ENCODE measurements at places on chromosomes 12 and 14.

DNA sequence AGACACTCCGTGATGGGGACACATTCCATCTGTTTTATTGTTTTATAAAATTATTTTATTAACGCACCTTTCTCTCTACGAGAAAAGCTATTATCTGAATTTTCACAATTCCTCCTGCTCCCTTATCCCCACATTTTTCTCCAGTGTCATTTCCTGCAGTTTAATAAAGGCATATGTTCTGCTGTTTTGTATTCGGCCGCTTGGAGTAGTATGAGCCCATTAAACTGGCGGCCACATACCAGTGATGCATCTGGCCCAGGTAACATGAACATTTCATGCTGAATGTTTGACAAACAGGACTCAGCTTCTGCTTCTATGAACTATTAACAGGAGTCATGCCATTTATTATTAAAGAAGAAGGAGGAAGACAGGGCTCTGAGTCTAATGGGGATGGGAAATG is 511.0 kb downstream of the TMEM121 start:
- DNase-seq = no peak

DNA sequence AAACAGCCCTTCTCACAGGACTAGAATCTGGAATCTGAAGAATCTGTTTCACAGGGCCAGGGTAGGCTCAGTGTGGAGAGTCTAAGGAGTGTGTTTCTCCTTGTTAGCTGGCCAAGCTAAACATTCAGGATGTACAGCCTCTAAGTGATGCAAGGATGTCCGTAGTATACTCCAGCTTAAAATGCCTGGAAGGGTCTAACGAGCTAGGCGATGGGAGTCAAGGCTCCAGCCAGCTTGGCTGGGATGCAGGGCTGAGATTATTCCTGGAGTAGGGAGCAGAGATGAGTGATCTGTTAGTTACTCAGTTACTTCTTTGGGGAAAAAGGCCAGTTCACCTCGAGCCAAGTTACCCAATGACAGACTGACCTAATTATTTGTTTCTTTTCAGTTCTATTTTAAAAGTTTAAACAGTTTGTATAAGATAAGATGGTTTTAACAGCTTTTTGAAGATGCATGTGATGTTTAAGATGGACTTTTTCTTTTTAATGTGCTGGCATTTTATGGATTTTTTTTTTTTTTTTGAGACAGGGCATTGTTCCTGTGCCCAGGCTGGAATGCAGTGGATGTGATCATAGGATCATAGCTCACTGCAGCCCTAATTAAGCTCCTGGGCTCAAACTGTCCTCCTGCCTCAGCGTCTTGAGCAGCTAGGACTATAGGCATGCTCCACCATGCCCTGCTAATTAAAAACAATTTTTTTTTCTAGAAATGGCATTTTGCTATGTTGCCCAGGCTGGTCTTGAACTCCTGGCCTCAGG is 41.1 kb downstream of the SYNE2 start:
- no peak for DNase-seq

DNA sequence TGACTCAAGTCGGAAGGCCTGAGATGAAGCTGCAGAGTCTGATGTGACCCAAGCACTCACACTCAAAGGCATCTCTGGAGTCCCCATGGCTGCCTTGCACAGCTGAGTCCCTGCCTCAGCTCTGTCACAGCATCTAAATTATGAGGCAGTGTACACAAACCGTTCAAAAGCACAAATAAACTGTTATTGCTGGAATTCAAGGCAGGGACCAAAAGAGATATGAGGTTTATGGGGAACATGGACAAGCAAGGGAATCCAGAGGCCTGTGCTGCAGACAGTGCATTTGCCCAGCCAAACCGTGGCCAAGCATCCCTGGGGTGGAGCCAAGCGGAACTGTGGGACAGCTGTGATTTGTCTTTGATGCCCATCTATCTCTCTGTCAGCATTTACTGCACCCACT is 91.3 kb downstream of the RPS29 start:
- no peak for DNase-seq

DNA sequence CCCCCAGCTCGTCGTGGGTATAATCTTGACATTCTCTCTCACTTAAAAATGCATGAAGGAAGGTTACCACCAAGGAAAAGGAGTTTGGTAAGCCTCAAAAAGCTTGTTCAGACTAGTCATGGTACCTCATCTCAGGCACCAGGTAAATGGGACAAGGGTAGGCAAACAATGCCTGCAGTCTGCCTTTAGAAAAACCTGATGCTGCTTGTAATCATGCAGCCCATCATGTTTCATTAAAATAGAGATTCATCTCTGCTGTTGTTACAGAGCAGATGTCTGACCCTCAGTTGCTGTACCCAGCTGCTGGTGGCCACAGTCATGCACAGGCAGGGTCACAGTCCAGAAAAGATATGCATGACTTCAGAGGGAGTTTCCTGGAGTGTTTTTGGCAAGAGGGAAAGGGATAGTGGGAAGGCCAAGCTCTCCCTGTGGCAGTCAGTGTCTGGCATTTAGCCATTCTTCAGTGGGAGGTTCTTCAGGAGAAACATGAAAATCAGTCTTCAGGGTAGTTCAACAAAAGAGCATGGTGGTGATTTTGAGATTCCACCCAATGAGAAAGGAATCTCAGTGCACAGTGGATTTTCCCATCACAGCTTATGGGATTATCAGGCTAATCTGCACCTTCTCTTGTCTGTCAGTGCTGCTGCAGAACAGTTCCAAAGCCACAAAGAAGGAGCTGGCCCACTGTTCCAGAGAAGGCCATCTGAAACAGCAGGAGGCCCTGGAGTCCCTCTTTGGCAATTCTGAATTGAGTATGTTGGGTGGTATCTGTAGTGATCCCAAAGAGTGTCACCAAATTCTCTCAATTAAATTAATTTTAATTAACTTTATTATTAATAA is 202.7 kb upstream of the FRMD6 start:
- no peak for DNase-seq

- no peak for DNase-seq
Measured at GRCh38 chr12:66620026-66620425, 58.9 kb downstream of the GRIP1 start.

- DNase-seq = no peak
Measured at GRCh38 chr12:58917699-58918468, 2.4 kb downstream of the LRIG3 start.

DNA sequence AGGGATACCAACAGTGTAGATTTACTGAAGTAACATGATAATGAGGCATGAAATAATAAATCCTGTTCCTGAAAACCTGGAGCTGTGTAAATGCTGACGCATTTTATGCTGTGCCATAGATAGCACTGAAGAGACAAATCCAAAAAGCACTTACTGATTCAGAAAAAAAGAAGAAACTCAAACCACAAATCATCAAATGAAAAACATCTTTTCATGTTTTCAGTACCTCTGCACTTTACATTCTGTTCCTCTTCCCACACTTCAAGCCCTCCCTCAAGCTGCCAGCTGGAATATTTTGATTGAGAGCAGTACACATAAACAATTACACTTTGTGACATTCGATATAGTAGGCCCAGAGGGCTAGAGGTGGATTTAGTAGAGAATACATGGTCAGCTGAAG is 362.3 kb downstream of the NAV3 start:
- DNase-seq = no peak

- no peak for DNase-seq
Measured at GRCh38 chr12:62955678-62956077, 20.7 kb upstream of the PPM1H start.

- DNase-seq = no peak
Measured at GRCh38 chr14:103206836-103207387, 83.7 kb downstream of the TNFAIP2 start.

DNA sequence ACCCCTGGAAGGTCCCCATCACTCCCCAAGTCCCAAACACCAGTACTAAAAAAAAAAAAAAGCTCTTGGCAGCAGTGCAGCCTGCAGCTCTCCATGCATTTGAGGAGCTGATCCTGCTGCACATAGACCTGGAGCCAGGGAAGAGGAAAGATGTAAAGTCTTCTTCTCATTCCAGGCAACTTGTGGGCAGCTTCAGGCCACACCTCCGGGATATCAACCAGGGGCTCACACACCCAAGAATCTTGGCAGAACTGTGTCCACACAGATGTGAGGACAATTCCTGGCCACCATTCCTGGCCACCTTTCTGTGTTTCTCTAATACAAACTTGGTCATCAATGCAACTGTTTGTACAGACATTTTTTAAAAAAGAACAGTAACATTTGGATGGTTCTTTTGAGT is 72.7 kb downstream of the TMEM132C start:
- DNase-seq = no peak

DNA sequence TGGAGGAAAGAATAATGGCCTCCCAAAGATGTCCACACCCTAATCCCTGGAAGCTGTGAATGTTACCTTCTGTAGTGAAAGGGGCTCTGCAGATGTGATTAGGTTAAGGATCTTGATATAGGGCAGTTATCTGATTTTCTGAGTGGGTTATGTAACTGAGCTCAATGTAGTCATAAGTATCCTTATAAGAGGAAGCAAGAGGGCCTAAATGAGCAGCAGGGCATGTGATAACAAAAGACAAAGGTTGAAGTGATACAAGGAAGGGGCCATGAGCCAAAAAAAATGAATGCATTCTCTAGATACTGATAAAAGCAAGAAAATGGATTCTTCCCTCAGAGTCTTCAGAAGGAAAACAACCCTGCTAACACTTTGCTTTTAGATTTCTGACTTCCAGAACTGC is 78.8 kb downstream of the OSBPL8 start:
- DNase-seq = no peak

- no peak for DNase-seq
Measured at GRCh38 chr14:32697704-32698103, 241.0 kb upstream of the NPAS3 start.

GRCh38 chr12:104600036-104600712 is 143.4 kb downstream of the CHST11 start:
- DNase-seq = no peak

GRCh38 chr12:13205809-13206559 is 9.5 kb downstream of the EMP1 start:
- no peak for DNase-seq

GRCh38 chr14:24312736-24313507 is 1.6 kb downstream of the LTB4R start:
- no peak for DNase-seq

DNA sequence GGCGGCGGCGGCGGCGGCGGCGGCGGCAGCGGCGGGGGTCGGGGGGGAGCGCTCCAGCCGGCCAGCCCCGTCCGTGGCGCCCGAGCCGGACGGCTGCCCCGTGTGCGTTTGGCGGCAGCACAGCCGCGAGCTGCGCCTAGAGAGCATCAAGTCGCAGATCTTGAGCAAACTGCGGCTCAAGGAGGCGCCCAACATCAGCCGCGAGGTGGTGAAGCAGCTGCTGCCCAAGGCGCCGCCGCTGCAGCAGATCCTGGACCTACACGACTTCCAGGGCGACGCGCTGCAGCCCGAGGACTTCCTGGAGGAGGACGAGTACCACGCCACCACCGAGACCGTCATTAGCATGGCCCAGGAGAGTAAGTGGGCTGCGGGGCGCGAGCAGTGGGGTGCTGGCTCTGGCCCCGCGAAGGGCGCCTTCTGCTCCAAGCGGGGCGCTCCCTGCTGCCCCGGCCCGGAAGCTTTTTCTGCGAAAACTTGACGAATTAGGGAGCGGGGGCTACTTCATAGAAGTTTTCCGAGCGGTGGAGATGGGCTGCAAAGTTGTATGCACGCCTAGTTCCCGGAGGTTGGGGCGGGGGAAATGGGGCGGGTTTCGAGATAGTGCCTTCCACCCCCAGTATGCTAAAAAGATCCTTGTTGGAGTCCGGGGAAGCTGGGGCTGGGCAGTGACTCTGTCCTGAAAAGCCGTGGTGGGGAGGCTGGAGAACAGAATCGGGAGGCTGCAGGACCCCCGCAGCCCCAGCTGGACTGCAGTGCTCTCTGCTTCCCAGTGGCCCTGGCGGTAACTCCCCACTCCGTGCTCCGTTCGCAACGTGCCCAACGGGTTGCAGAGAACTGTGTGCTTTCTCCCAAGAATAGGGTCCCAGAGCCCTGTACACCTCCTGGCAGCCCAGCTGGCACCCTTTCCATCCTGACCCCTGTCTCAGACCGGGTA is 751 bp downstream of the GDF11 start:
- DNase-seq = no peak

GRCh38 chr12:22670762-22671161 is 45.8 kb downstream of the ETNK1 start:
- DNase-seq = no peak

DNA sequence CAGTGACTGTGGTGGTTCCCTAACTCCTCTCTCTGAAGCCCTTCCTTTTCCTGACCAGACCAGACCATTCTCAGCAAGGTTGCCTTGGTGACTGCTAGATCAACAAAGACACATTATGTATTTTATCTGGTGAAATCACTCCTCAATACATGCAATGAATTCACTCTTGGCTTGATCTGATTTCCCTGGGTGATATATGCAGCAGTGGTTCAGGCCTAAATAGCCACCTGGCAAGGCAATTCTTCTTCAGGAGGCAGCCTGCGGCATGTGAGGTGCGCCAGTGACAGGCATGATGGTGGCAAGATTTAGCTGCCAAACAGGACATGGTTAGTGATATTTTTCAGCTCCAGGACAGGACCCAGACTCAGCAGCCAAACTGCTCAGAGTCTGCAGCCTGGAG is 350.3 kb upstream of the CCDC196 start:
- no peak for DNase-seq

- no peak for DNase-seq
Measured at GRCh38 chr12:131044760-131045381, 91.2 kb downstream of the ADGRD1 start.

GRCh38 chr12:25677232-25677937 is 124.3 kb upstream of the LMNTD1 start:
- no peak for DNase-seq

DNA sequence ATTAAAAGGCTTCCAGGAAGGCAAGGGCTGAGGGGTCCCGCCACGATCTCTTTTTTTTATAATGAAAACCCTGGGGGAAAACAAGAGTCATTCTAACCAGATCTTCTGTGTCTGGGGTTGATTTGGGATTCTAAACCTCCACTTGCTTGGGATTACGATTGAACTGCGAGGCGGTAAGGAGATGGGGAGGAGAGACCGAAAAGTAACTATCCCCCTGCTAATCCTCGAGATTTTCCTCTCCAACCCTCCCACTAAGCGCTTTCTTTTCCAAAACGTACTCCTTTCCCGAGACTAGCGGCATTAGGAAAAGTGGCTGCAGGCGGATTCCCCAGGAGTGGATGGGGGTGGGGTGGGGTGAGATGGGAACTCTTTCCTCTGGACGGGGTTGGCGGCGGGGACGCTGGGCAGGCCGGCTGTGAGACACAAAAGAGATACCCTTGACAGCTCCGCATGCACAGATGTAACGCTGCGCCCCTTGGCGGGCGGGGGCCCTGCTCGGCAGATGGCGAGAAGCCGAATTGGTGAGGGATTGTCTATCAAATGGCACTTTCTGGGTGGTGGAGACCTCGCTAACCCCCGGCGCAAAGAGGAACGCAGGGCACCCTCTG is 830 bp upstream of the SRRM4 start:
- DNase-seq = no peak

DNA sequence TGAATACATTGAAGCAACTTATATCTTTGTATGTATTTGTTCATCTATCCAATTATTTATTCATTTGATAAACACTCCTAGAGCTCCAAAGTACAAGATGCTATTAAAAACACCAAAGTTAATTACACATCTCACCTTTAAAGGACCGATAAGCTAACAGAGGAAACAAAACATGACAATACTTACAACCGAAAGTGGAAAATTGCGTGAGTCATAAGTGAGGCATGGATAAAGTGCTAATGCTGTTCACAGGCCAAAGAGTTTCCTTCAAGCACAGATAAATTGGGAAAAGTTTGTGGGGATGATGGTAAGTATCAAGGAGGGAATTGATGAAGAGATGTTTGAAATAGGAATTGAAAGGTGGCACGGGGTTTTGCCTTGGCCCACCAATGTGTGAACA is 172.8 kb upstream of the KITLG start:
- no peak for DNase-seq

Data from stimulated activated CD8-positive, alpha-beta memory T cell treated with anti-CD3 and anti-CD28 coated beads, Interleukin-15, amount 100 ng/mL, for 24 hours (primary cell).